ENCODE measurements at places on chromosomes 2 and 18.
A peak's percentile ranks its signal among the peaks of the same experiment; 100 is the strongest.

GRCh38 chr2:220127876-220128275, 500.4 kb downstream of the SLC4A3 start:
- DNase-seq: no peak

GRCh38 chr2:218332288-218332687, 24.4 kb upstream of the CATIP start:
- DNase-seq: no peak

- DNase-seq: no peak
Measured at GRCh38 chr2:66478731-66479316, 43.9 kb downstream of the MEIS1 start.

DNA sequence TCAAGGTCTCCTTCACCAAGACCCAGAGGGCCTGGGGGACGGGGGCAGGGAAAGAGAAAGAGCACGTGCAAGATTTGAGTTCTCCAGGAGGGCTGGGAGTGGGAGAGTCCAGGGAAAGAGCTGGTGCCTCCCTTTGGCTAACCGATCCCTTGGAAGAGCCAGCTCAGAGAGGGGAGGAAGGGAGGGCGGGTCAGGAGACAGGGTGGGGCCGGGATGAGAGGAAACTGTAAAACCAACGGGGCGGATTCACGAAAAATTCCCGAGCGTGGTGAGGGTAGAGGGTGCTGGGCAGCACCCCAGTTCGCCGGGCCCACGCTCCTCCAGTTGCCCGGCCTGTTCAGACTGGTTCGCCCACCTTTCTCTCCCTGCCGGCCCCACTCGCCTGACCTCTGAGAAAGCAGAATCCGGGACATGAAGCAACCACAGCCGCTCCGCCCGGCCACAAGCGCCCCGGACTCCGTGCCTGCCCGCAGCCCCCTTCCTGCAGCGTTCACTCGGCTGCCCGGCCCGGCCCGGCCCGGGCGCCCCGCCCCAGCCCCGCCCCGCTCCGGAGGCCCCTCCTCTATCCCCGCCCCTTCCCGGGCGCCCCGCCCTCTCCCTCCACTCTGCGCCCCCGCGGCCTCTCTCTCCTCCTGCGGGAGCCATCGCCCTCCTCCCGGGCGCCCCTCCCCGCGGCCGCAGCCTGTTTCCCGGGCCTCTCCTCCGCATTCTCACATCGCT, 230.9 kb upstream of the SMAD2 start:
- peak; percentile 7 for DNase-seq

DNA sequence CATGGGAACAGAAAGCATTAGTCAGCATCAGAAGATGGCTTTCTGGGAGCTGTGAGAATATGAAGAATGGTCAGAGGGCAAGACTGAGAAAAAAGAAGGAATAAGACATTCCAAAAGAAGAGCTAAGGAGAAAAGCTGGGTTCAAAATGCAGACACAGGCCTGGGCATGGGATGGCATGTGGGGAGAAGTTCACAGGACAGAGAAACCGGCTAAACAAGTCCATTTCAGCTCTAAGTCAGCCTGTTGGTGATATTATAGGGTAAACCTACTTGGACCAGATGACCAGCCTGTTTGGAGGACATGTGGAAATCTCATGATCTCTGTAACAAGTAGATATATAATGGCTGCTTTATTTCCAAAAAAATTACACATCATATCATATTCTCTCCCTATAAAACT, 91.7 kb upstream of the MEIS1 start:
- no peak for DNase-seq

DNA sequence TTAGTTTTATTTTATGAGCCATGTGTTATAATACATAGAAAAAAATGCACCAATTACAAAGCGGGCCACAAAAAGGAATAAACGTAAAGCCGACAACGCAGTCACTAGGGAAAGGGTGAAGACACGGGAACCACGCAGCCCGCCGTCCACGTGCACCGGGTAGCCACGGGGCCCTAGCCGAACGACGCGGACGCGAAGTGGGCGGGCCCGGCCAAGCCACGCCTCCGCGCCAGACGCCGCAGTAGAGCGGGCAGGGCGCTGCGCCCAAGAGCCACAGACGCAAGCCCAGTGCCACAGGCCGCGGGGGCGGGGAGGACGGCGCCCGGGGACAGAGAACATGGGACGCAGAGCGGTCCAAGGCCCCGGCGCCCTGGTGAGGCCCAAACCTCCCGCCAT, at the start of gene DUSP28:
DUSP28 (plus strand) TSS at position 274 of the 396 bp plus-strand sequence. CDS start 328 bp downstream, outside the sequence.
- DNase-seq: peak; percentile 83

DNA sequence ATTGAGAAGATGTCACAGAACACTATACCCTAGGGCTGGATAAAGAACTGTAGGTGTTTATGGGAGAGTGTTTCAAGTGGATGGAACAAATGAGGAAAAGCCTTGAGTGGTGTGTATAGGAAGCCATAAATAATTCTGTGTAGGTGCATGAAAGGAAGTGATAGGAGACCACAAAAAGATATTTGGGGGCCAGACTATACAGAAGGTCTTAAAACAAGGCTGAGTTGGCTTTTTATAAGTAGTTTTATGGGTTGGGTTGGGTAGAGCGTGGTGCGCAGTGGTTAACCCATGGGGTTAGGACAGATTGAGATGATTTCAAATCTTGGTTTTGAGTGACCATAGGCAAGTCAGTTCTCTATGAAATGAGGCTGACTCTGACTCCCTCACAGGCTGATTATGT, 110.5 kb downstream of the PKP4 start:
- DNase-seq: no peak

GRCh38 chr2:217947383-217948350, 55.1 kb downstream of the TNS1 start:
- no peak for DNase-seq

DNA sequence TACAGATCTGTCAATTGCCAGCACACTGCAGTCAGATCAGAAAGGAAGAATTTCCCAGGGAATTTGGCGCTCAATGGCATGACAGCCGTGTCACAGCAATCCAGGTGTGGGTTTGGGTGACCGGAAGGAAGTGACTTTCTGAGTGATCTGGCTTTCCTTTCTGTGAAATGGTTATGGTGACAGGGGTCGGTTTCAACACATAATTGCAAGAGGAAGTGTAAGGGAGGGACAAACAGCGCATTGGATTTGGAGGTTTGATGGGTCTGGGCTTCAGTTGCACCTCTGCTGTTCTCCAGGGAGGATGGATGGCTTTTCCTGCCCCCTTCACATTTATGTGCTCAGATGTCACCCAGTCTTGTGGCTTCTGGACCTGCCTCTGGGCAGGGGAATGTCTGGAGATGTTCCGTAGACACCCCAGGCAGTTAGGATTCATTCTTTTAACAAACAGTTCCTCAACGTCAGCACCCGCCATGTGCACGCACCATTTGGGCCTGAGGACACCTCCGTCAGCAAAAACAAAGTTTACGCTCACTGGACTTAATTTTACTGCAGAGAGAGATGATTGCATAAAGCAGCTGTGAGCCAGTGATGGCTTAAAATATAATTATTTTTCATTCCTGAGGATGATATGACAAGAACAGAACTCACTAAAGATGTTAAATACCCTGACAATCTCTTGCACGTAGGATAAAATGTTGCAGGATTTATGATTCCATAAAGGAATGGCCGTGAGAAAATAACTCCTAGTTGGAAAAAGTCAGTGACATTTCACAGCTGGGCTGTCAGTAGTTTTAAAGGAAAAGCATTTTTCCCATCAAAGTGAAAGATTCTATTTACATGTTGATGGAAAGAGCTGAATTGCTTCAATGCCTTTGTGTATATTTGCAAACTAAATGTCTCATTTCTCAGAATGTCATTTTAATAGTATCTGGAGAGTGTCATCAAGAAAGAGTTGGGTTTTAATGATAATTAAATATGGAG, 36.9 kb downstream of the MBP start:
- DNase-seq: no peak

DNA sequence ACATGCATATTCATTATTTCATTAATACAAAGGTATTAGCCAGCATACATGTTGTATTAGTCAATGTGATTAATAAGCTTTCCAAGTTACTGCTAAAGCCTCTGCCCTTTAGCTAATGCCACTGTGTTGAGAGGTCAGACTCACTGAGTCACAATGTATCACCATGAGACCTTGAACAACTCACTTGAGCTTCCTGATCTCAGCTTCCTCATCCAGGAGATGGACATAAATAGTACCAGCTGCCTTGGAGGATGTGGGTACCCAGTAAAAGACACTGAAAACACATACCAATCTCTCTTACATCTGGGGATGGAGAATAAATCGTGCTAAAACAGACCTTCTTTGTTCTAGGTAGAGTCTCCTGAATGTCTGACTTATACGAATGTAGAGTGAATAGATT, 224.6 kb downstream of the EPHA4 start:
- DNase-seq: no peak

- no peak for DNase-seq
Measured at GRCh38 chr2:219722276-219722879, 94.9 kb downstream of the SLC4A3 start.

GRCh38 chr18:74942319-74942910, 266.5 kb downstream of the PTGR3 start:
- DNase-seq: no peak

DNA sequence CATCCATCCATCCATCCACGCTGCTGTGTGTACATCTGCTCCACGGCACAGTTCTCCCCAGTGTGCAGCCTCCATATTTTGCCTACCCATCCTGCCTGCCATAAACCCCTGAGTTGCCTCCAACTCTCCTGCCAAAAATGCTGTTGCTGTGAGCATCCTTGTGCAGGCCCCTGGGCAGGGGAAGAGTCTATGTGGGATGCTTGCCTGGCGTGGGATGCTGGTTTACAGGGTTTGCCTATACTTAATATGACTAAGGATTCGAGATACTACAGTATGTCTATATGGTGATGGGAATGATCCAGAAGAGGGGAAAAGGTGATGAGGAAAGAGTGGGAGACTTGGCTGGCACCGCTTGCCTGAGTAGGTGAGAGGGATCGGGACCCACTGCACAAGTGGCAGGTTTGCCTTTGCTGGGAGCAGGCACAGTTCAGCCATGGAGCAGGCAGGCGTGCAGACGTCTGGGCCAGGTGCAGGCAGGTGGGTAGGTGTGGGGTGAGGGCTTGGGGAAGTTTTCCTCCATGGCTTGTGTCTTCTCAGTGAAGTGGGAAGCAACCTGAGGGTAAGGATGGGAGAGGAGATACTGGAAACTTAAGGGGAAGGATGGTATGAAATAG, 30.2 kb upstream of the FAHD2A start:
- DNase-seq: no peak

- no peak for DNase-seq
Measured at GRCh38 chr2:45713591-45713990, 62.1 kb downstream of the PRKCE start.

GRCh38 chr2:219475697-219476651, 22.7 kb upstream of the GMPPA start:
- peak; percentile 29 for DNase-seq

DNA sequence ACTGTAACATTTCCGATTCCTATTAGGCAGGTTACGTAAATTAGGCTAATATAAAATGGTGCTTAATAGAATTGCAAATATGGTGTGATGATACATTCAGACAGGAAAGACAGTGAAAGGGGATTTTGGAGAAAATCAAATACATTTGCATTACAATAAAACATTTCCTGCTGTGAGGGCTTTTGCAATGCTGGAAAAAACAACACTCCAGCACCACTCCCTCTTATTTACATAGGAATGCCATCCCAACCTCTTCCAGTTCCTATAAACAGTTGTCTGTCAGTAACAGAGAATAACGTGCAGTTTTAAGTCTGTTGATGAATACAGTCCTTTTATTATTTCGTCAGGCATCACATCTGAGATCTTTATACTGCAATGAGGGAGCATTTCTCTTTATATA, 298.8 kb upstream of the FANCL start:
- no peak for DNase-seq

GRCh38 chr18:70981400-70982140, 692.7 kb downstream of the SOCS6 start:
- no peak for DNase-seq

DNA sequence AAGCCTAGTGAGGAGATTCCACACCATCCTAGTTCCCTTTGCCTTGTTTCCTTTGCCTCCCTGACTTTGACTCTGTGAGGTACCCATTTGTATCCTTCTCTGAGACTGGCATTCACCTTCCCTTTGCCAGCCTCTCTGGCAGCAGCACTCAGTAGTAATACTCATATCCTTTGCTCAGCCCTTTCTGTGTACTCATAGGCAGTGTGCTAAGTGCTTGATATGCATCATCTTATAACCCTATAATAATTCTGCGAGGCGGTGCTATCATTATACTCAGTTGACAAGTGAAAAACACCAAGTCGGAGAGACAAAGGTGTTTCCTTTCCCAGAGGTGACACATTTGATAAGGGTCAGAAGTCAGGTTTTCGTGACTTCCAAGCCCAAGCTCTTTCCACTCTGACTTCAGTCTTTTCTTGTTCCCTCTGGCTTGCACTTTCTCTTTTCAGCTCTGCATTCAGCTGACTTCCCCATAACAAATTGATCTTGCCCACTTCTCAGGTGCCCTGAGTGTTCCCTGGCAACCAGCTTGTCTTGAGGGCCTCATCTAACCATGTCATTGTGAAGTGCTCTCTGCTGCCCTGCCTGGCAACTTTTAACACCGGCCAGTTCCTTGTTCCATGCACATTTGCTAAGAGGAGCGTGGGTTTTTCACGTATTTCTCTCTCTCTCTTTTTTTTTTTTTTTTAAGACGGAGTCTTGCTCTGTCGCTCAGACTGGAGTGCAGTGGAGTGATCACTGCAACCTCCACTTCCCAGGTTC, 94.5 kb upstream of the UPP2 start:
- DNase-seq: no peak

DNA sequence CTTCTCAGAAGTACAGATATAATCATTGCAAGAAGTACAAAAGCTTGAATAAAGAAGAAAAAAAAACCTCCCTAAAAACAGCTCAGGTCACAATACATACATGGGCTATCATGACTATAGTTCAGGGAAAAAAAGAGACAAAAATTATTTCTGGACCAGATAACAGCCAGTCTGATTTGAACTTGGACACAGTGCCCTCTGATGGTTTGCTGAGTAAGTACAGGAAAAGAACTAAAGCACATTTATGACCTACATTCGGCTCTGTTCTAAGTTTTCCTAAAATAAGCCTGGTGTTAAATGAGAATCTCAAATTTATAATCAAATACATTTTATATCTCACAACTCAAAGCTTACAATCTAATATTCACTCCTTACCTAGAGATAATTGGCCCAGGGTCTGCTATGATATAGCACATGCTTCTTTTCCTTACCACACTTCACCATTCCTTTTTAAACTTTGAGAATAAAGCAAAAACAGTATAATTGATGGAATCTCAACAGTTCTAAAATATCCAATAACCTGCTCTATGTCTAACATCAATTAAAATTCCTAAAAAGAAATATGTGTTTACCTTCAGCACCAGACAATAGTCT, 81.1 kb downstream of the RAPH1 start:
- no peak for DNase-seq

GRCh38 chr2:43314299-43314927, 88.0 kb upstream of the ZFP36L2 start:
- no peak for DNase-seq

GRCh38 chr2:173898996-173899395, 66.2 kb downstream of the SP3 start:
- DNase-seq: no peak
